ENCODE measurements at places on chromosomes 11 and 22.

DNA sequence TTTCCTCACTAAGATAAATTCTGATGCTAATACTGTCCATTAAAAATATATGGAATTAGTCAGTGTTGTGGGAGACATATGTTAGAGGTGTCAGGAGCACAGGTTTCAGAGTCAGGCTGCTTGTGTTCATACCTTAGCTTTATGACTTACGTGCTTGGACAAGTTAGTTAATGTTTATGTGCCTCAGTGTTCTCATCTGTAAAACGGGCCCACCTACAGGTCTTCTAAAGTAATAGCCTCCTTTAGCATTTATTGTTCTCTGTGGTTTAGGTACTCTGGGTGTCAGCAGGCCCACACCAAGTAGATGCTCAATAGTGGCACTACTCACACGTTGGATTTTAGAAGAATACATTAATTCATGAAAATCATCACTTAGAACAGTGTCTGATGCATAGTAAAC, 308.7 kb upstream of the ZC3H12C start:
- no peaks in the 10 kb centered on the region for H3K4me1 ChIP-seq
- DNase-seq = no peak
- no peaks in the 10 kb centered on the region for H3K27me3 ChIP-seq
- no peak overlapping the region for H3K4me3 ChIP-seq

GRCh38 chr11:92556431-92556830, 331.8 kb downstream of the FAT3 start:
- no peaks in the 10 kb centered on the region for H3K27me3 ChIP-seq
- H3K4me1 ChIP-seq = no peaks in the 10 kb centered on the region
- no peak for DNase-seq
- H3K27ac ChIP-seq = no peak overlapping the region
- no peaks in the 10 kb centered on the region for H3K36me3 ChIP-seq

GRCh38 chr11:90556606-90557005, 333.8 kb upstream of the CHORDC1 start:
- no peaks in the 10 kb centered on the region for H3K36me3 ChIP-seq
- H3K27me3 ChIP-seq = no peaks in the 10 kb centered on the region
- H3K4me3 ChIP-seq = no peak overlapping the region
- H3K4me1 ChIP-seq = no peaks in the 10 kb centered on the region
- no peak overlapping the region for H3K27ac ChIP-seq
- no peak for DNase-seq

GRCh38 chr22:31935961-31936635, 8.2 kb upstream of the YWHAH start:
- peaks cover 7% of the 10 kb centered on the region for H3K27me3 ChIP-seq
- no peaks in the 10 kb centered on the region for H3K36me3 ChIP-seq

DNA sequence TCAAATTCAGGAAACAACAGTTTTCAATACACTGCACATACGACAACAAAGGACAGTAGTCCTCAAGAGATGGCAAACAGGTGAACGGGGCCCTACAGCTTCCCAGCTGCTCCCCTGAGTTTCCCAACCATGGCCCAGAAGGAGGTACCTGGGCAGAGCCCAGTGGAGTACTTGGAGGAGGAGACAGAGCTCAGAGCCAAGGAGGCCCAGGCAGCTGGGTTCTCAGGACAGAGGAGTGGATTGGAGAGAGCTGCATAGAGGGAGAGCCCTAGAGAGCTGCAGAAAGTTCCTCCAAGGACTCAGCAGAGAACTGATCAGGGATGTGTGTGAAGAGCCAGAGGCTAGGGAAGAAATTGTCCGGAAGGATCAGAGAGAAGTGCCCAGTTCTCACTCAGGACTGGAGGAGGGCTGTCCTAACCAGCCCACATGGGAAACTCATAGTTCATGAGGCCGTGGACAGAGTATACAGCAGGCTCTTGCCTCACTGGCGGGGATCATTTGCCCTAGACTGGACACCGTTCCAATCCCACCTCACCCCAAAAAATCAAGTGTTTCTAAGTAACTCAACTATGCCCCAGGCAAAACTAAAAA, 7.6 kb upstream of the ASCL2 start:
- H3K27me3 ChIP-seq = peaks cover 28% of the 10 kb centered on the region
- DNase-seq = no peak
- no peak overlapping the region for H3K27ac ChIP-seq
- H3K4me3 ChIP-seq = no peak overlapping the region
- H3K36me3 ChIP-seq = no peaks in the 10 kb centered on the region

Data from keratinocyte (primary cell).